Cardiac muscle cell (in vitro differentiated cells and primary cell): ENCODE measurements at places on chromosomes 2 and 18. TPM values are rescaled to one million over a fixed set of nuclear protein-coding genes. Genes with fewer than 3 reads are reported as not detected.
A peak's percentile ranks its signal among the peaks of the same experiment; 100 is the strongest.

The MOGAT1 gene
- total RNA-seq: not detected in 2 replicates

The FLACC1 gene
- 0.53 and 0.69 TPM in 2 replicates for total RNA-seq

The FKBP7 gene
- 13.8 and 18.7 TPM in 2 replicates for total RNA-seq

The NIFK gene
- total RNA-seq: 20.4 and 47.4 TPM in 2 replicates

The EMX1 gene
- total RNA-seq: 0.24 TPM in 1 of 2 replicates, not detected in the other

DNA sequence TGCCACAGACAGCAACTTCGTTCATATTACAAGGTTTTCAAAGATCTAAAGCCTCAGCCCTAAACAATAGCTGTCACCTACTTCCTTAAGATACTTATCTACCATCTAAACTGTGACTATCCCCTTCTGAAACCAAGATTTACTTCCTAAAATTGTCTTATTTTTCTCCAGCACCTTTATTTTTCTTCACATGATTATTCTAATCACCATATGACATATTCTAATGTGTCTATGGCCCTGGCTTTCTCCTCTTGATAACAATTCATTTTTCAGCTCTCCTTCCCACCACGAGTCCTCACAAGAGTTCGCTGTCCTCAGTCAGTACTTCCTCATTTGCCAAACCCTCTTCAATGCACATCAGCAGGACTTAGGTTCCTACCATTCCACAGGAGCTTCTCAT is 53.9 kb downstream of the RTTN start:
- DNase-seq: no peak

DNA sequence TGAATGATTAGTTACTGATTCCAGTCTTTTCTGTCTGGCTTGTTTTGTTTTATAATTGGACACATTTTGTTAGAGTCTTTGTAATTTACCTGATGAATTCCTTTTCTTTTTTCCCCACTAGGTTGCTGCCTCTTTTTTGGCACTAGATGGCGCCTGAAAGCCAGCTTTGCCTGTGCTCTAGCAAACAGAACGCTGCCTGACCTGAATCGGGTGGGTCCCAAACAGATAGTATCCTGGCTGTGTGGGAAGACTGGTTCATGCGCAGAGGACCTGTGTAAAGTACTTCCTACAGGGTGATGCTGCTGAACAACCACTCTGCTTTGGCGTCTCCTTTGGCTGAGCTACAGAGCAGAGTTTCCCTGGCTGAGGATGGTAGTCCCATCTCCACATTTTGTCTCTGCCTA is 288.2 kb downstream of the IKZF2 start:
- peak; percentile 6 for DNase-seq

DNA sequence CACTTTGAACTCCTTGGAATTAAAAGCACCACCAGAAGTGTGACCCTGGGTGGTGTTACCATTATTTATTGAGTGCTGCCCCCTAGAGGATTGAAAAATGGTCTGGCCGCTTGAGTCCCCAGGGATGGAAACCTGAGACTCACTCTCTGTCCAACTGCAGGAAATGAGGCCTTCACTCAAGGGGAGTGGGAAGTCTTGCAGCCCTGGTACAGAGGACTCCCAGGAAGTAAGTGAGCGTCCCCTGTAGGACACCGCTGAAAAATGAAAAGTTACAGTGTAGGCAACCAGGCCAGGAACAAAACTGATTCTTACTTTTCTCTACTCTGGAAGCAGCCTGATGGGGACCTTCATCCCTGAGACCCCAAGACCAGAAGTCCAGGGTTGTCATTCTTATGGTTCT is 2.2 kb upstream of the NRP2 start:
- DNase-seq: peak; percentile 96

DNA sequence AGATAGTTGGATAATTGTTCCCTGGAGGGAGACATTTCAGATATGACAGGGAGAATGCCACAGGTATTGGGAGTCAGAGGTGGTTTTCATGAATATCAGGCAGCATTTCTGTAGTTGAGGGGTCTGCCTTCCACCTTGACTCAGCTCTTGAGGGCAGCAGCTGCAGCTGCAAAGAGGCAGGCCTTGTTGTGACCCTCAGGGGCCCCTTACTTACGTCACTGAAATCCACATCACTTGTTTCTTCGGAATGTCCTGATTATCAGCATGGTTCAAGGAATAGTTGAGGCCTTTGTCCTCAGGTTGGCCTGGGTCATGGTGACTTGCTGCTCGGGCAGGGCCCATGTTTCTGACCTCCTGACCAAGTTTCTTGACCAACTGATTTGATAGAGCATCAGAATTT is 46.9 kb downstream of the TMEM17 start:
- DNase-seq: no peak

GRCh38 chr18:49722477-49722876 is 90.9 kb downstream of the ACAA2 start:
- DNase-seq: no peak
